ENCODE measurements at places on chromosomes 4 and X.

- no peak for DNase-seq
Observed at GRCh38 chrX:13598877-13599276, 29.5 kb downstream of the EGFL6 start.

GRCh38 chr4:3399277-3400194, 42.2 kb upstream of the HGFAC start:
- DNase-seq: no peak

GRCh38 chr4:147560625-147561024, 56.6 kb upstream of the TMEM184C start:
- DNase-seq: no peak

GRCh38 chr4:9926586-9926985, 94.7 kb downstream of the SLC2A9 start:
- DNase-seq: no peak

GRCh38 chr4:168633496-168633895, 136.6 kb downstream of the PALLD start:
- DNase-seq: no peak

DNA sequence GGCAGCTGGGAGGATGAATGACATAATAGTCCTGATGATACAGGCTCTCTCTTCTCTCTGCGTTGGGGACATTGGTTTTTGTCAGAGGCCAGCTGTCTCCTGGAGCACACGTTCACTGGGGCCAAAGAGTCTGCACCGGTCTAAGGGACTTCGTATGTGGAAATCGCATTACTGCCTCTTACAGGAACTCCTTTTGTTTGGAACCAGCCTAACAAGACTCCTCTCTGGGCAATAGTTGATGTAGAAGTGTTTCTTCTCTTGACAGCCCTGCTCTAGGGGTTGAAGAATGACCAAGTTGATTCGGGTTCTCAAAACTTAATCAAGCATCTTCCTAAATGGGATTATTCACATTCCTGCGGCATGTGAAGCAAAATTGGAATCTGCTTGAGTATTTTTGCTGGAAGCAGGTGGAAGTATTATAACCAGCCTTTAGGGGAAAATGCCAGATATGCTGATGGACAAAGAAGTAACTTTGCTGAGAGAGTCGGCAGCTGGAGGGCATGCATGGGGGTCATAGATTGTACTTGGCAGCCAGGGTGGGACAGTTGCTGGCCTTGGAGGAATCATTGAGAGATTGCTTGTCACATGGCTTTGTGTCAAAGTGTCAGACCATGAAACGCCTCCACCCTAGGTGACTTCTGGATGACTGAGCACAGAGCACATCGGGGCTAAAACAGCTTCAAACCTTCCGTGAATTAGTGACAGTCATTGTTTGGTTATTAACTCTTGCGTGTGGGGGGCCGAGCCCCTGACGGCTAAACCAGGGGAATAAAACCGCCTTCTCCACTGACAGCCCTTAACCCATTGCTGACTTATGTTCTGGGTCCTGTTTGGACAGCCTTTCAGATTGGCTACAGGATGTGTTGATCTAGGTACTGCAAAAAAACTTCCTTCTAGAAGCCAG, 34.4 kb upstream of the SLC34A2 start:
- DNase-seq: no peak

GRCh38 chr4:54626113-54626512, 31.6 kb upstream of the KIT start:
- no peak for DNase-seq

DNA sequence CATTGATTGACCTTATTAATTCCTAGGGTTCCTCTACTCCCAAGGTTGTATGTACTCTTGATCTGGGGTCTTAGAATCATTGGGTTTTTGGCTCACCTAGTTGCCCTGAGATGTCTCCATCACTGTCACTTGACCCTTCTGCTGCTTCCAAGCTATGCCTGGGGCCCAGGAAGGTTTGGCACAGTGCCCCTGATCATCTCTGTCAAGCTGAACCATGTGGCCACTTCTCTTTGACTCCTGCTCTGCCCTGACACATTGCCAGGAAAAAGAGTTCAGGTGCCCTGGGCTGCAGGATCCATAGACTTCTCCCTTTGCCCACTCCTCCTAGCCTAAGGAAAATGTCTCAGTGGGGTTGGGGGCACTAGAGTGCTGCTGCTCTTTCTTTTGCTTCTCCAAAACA, 3.9 kb upstream of the CHST7 start:
- no peak for DNase-seq

DNA sequence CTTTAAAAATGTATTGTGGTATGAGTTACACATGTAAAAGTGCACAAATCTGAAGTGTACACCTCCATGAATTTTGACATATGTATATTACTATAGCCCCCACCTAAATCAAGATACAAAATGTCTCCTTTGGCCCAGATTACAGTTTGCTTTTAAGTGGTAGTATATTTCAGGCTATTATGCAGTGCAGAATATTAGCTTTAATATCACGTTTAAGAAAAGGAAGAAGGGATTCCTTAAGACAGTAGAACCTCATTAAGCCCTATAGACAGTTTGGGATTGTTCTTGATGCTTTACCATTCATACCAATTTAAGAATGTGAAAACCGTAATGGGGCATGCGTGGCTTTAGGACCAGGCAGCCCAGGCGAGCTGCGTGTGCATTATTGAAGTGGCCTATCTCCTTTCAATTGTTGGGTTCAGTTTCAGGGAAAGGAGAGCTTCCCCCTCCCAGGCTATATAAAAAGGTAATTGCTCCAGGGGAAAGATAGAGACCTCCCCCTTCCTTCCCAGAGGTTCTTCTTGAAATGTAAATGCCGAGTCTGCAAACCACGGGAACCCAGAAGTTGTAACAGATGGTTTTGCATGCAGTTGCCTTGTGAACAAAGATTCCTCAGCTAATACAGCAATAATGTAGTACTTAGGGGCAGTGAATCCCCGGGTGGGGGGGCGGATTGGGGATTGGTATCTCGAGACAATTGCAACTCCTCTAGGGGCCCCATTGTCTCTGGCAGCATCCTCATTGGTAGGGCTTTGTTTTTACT, 106.1 kb downstream of the UCHL1 start:
- DNase-seq: no peak

GRCh38 chr4:11326021-11326420, 102.7 kb downstream of the HS3ST1 start:
- DNase-seq: no peak

GRCh38 chr4:2350982-2351381, 67.5 kb downstream of the ZFYVE28 start:
- no peak for DNase-seq

DNA sequence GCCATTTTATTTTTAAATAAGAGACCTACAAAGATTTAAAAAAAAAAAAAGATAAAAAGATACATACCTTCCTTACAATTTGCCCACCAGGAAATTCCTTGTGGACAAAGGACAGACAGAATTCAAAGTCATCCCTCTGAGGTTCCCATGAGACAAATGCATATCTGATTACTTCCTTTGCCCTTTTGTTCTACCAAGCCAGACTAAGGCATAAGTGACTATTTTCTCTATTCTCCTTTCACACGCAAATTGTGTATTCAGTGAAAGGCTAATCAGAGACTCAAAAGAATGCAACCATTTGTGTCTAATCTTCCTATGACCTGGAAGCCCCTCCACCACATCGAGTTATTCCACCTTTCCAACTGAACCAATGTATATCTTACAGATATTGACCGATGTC, 691.7 kb downstream of the FAM133A start:
- DNase-seq: no peak

DNA sequence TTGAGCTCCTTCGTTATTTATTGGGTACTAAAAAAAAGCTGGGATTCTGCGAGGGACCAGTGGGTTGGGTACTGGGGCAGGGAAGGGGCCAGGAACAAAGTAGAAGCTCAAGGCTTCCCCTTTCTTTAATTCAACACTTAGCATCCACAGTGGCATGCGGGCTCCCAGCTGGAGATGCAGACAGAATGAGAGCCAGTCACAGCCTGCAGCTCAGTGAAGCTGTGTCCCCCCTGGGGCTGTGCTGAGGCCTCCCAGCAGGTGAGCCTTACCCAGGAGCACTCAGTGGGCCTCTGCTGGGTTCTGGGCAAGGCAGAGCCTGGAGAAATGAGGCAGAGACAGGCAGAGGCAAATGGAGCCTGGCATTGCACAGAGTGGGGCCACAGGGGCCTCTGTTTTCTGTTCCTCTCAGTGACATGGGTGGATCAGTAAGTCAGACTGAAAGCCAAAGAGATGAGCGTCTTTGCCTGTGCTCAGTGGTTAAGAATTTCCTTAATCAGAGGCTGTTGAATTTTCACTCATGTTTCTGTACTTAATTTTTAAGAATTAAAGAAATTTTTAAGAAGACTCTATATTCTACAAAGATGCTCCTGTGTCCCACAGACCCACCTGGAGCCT, 181.4 kb upstream of the RBPJ start:
- DNase-seq: no peak

DNA sequence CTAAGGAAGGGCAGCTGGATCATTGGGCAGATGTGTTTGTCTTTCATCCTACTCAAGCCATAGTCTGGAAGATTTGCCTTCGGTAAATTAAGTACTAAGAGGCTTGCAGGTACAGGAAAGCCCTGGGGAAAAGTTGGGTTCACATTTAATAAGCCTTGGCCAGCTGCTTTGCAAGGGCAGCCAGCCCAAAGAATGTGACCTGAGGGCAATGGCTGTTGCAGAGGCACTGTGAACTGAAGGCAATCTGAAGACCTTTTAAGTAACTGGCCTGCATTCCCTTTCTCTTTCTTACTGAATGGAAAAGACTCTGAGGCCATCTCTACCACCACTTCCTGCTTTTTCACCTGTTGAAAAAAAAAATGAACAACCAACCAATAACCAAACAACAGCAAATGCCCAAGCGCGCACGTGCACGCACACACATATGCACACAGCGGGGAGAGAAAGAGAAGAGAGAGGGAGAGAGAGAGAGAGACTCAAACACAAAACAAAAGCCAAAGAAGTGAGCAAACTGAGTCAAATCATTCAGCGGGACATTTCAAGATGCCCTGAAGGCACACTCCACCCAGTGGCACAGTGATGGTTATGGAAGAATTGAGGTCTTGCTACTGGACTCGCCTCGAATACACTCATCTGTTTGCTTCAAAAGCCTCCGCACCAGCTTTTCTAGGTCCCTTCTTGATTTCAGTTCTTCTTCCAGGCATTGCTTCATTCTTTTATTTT, 19.6 kb downstream of the CD40LG start:
- DNase-seq: no peak

- DNase-seq: no peak
Observed at GRCh38 chr4:139633661-139634060, 32.0 kb upstream of the MGST2 start.

DNA sequence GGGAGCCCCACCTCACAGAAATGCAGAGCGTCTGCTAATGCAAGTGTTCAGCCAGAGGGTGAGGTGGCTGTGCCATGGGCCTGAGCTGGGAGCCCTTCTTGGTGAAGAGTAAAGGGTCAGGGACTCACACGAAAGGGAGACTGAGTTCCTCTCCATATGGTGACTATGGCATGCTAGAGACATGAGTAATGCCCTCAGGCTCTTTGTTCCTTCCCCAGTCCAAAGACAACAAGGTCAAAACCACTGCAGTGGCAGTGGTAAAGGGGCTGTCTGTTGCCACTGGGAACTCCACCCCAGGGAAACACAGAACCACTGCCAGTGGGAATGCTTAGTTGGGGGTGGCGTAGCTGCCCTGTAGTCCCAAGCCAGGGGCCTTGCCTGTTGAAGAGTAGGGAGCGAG, 22.4 kb downstream of the RAB40AL start:
- no peak for DNase-seq

GRCh38 chr4:138262469-138262868, 20.3 kb upstream of the SLC7A11 start:
- DNase-seq: no peak
